ENCODE measurements at places on chromosomes 4 and X.

DNA sequence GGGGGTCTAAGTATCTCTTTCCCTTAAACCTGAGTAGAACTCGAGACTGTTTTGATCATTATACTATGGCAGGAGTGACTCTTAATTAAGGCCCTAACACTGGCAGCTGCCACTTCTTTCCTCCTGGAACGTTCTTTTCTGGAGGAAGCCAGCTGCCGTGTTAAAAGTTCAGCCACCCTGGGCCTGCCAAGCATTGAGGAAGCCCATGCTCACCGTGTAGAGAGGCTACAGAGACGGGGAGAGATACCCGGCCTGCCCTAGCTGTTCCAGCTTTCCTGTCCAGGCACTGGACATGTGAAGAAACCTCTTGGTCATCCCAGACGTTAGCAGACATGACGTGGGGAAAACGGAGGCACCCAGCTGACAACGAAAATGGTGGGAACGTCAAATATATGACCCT, 274.1 kb downstream of the ARHGAP10 start:
- no peak for DNase-seq

GRCh38 chr4:162456106-162456505, 292.3 kb upstream of the FSTL5 start:
- no peak for DNase-seq

DNA sequence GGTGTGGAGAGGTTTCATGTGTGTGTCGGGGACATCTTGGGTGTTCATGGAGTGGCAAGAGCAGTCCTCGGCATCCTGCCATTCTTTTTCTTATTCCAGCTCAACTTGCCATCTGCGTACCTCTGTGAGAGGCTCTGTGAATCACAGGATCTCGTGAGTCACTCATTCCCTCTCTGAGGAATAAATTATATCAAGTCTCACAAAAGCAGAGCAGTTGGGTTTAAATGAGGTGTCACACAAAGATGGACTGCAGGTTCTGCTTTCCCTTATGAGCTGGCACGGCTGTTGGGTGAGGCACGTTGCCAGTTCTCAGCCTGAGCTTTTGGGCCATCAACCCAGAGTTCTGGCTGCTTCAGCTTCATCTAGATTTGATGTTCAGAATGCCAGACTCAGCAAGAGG, 6.8 kb upstream of the OCIAD2 start:
- DNase-seq, result peak; percentile 40

DNA sequence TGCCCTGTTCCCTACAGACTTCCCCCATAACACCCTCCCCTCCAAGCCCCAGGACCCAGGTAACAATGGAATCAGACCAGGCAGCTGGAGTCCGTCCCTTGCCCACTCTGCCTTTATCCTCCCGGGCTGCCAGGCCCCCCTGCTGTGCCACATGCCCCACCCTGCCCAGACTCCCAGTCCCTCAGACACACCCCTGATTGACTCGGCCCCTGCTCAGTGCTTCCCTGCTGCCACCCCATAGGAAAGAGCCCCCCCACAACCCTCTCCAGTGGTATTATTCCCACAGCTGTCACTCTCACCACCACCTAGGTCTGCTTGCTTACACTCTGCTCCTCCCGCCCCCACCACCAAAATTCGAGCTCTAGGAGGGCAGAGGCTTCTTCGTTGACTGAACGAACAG, 4.7 kb upstream of the NAA10 start:
- DNase-seq, result no peak

DNA sequence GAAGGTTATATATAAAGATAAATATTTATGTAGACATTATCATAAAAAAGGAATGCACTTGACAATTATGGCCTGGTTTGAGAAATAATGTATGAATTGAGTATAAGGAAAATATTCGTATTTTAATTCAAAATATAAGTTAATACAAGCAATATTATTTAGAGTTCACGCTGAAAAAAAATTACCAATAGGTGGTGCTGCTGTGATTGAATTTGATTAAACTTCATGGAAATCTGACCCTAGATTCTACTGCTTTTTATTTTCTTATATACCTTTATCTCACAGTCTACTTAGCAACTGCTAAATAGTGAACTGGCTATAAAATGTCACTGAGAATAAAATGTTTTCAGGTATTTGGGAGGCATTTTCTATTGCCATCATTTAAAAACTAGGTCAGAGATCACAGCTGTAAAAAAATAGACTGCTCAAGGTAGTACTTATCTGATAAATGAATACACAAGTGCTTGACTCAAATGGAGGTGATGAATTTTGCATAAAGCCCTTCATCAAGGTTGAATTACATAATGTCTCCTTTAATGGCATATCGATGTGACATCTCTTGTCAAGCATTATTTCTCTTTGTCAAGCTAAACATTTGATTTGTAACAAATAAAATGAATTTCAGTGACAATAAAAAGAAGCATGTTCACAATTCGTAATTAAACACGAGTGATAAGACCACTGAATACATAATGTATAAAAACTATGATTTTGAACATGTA, 1638.8 kb upstream of the PCDH7 start:
- DNase-seq, result no peak

DNA sequence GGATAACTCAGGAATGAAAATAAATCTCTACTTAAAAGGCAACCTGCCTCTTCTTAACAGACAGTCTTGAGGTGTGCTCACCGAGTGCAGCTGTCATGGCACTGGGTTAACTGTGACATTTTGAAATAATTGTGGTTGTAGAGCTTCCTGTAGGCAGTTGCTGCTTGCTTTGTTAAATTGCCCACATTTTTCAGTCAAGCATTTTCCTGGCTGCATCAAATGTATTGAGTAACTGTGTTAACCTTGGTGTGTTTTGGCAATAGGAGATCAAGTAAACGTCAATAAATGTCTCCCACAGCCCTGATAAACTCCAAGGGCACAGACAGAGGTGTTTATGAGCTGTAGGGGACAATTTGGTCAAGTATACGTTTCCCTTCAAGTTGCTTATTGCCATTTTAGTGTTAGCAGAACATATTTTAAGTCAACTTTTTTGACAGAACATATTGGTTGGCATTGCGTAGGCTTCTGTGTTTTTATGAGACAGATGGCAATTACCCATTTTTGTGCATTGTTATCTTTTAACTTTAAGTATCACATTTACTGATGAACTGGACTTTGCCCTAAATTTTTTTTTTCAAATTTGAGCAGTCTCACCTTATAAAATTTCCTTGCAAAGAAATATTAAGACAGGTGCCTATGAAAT, 527.4 kb downstream of the C4orf33 start:
- DNase-seq, result no peak

GRCh38 chr4:146640465-146641061, 1.9 kb downstream of the POU4F2 start:
- DNase-seq, result no peak

GRCh38 chrX:63434206-63434605, 83.1 kb upstream of the SPIN4 start:
- no peak for DNase-seq

DNA sequence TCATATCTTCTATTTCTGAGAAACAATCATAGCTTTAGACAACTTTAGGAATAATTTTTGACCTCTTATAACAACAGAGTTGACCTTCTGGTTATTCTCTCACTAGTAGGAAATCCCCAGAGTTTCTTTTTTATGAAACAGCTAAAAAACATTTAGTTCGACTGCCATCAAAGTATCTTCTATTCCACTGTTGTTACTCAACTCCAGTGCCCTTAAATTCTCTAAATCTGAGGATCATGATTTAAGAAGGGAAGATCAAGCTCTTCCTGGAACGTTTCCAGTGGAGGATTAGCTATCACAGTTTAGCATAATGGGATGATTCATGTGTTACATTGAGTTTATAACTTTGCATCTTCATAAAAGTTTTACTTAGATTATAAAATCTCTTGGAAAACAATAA, 134.9 kb upstream of the VEGFC start:
- no peak for DNase-seq

DNA sequence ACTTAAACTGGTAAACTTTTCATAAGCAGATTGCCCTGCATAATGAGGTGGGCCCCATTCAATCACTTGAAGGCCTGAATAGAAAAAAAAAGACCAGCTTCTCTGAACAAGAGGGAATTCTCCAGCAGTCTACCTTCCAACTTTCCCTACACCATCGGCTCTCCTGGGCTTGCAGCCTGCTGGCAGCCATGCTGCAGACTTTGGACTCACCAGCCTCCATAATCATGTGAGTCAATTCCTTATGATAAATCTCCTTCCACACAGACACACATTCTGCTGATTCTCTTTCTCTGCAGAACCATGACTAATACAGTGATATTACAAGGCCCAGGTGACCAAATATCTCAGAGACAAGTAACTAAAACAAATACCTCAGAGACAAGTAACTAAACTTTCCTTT, 113.8 kb upstream of the WDR17 start:
- DNase-seq, result no peak

- DNase-seq, result no peak
These were observed 253.7 kb upstream of the ANXA10 start for GRCh38 chr4:167838686-167839085.

GRCh38 chr4:89356086-89356485, 48.5 kb upstream of the GPRIN3 start:
- no peak for DNase-seq

GRCh38 chr4:11004818-11005217, 320.2 kb upstream of the CLNK start:
- DNase-seq, result no peak

DNA sequence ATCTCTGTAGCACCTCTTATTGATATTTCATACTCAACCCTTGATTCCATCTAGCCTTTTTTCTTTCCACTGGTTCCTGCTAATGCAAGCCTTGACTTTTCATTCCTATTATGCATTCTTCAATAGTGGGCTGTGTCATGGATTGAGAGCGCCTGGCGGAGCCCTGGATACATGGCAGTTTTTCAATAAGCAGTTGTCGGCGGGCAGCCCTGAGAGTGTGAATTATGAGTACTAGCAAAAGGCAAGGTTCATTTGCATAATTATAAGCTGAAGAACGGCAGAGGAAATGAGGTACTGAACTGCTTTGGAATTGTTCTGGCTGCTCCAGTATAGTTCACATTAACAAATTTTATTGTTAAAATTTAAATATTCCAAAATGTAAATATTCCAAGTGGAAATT, 339.7 kb upstream of the VCX start:
- no peak for DNase-seq

GRCh38 chrX:121298499-121298898, 251.1 kb downstream of the GLUD2 start:
- DNase-seq, result no peak

GRCh38 chr4:161522031-161522430, 641.8 kb downstream of the FSTL5 start:
- DNase-seq, result no peak

- no peak for DNase-seq
These were observed 169.1 kb upstream of the PCDH18 start for GRCh38 chr4:137701401-137701800.

GRCh38 chr4:125044886-125045285, 269.9 kb upstream of the FAT4 start:
- no peak for DNase-seq

- DNase-seq, result no peak
These were observed 59.4 kb upstream of the C4orf54 start for GRCh38 chr4:99716996-99717395.

DNA sequence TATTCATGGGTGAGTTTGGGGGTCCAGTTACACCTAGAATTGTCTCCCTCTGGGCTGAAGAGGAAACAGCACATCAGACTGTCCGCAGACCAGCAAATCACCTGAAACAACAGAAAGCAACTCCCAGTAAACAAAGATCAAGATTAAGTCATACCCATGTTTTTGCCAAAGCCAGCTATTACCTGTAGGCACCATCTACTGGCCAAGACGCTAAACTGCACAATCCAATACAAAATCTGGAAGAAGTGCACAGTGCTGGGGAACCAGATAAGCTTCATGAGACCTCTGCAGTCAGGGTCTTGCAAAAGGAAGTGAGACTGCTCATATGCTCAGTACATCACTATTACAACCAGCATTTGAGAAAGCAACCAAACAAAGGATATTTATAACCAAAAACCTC, 157.5 kb upstream of the ITM2A start:
- no peak for DNase-seq

DNA sequence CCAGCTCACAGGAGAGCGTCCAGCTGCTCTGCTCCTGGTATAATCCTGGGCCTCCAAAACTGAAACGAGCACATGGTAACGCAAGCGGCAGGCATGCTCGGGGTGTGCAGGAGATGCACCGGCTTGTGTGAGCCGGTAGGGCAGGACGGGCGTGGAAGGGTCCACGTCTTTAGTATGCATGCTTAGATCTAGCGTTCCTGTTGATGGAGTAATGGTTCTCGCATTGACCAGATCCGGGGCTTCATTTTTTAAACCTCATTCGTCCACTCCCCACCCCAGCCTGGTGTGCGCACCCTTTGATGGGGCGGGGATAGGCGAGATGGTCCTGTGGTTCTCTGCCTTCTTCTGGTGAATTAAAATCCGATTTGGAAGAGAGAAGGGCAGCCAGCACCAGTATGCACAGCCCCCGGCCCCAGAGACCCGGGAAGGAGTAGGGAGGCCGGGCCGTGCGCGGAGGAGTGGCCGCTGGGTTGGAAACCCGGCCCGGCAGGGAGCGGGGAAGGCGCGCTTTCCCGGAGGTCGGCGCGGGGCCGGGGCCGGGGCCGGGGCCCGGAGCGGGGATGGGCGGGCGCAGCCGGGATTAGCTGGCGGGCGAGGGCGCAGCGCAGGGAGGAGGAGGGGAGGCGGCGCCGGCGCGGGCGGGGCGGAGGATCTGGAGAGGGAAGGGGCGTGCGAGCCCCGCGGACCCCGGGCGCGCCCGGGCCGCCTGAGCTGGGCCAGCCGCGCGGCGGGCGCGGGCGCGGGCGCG, 39.9 kb downstream of the FAM149A start:
- peak; percentile 26 for DNase-seq

Measured in posterior cingulate gyrus (tissue), 11 donors.